ENCODE measurements at places on chromosomes 12 and 14.

GRCh38 chr12:113152835-113153814 is 3.6 kb downstream of the CFAP73 start:
- DNase-seq = peak; percentile 89

DNA sequence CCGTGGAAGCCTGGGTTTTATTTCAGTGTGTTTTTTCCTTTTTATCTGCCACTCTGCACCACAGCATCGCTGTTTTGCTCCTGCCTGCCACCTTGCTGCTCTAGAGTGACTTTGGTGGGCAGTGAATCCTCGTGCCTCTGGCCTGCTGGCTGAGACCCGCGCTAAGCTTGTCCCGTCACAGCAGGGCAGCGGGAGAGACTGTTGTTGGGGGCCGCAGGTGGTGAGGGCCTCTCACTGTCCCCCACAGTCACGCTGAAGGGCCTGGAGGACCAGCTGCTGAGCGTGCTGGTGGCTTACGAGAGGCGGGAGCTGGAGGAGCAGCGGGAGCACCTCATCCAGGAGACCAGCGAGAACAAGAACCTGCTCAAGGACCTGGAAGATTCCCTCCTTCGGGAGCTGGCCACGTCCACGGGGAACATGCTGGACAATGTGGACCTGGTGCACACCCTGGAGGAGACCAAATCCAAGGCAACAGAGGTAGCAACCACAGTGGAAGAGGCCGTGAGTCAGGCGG is 55.2 kb downstream of the CCDC92 start:
- DNase-seq = no peak

- DNase-seq = no peak
These were observed 1.1 kb downstream of the PTPN6 start for GRCh38 chr12:6952121-6952862.

DNA sequence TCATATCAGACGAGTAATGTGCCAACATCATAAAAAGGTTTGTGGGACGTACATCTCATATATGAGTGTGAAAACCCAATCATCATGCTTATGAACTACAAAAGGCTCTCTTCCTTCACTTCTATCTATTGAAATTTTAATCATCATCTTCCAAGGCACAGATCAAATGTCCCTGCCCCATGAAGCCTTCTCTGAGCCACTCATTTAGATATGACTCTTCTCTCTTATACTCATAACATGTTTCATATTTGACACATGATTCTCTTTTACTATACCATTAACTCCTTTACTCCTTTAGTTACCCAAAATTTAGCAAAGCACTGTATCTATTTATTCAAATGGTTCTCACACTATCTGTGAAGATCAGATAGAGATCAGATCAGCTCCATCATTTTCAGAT is 22.2 kb downstream of the RALGAPA1 start:
- no peak for DNase-seq

DNA sequence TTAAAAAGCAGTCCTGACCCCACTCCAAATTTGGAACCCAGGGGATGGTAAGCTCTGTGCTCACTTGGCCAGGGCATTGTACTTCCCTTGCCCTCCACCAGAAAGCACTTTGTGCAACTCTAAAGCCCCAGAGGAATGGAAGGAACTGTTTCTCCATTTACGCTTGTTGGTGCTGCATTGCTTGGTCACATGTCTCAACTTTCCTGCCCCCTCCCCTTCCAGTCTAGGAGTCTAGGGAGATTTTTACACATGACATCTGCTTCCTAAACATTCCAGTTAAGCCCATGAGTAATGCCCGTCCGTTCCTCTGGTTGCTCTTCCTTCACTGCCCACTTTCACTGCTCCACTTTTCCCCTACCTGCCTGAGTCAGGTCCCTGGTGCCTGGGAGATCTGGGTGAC is 92.6 kb upstream of the MAP1LC3B2 start:
- DNase-seq = peak; percentile 50

GRCh38 chr14:103562429-103563225 is at the start of the genes BAG5 and COA8:
Gene BAG5 (minus strand): TSS chr14:103562657. CDS start chr14:103561164, 1,493 bp downstream.
Gene COA8 (plus strand): TSS chr14:103562960. CDS start chr14:103563002, 42 bp downstream.
- peak; percentile 92 for DNase-seq

DNA sequence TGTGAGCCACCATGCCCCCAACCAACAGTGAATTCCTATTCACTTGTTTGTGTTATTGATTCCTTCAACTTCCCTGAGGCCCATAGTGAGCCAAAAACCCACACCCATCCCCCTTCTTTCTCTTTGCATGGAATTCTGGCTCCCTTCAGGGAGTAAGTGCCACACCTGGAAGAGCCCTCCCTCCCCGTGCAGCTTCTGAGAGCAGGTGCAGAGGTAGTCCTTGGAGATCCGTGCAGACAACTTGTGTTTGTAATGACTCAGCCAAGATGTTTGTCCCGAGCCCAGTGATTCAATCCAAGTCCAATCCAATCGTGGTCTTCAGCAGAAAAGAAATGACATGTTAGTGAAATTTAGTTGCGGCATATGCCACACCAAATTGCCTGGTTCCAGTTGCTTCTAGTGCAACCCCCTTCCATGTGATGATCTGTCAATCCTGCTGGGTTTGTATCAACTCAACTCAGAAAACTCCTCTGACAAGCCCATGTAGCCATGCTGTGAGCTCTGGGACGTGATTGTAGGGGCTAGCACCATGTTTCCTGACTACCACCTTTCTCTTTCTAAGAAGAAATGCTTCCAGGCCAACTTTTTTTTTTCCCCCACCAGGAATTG is 27.5 kb downstream of the GPRC5A start:
- DNase-seq = no peak

DNA sequence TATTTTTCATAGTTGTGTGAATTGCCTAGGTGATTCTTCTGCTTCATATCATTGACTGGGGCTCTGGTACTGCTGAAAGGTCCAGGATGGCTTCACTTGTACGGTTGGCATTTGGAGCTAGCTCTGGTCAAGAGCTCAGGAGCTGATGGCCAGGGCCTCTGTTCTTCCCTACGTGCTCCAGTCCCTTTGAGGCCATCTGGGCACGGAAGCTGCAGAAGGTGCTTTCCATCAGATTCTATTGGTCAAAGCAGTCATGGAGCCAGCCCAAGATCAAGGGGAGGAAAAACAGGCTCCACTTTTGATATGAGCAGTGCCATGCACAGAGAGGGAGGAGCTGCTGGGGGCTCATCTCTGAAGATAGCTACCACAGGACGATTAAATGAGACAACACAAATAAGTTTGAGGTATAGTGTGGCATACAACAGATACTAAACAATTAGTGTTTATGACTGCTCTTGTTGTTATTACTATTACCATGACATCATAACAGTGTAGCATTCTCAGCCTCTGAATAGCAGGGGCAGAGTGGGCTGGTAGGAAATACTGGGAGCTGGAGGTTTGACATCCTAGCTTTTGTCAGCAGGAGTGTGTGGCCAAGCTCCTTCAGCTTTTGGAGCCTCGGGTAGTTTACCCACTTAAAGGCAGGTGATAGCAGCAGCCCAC is 10.4 kb downstream of the KRT83 start:
- no peak for DNase-seq

- DNase-seq = no peak
These were observed 96.9 kb downstream of the HELB start for GRCh38 chr12:66398931-66399910.

DNA sequence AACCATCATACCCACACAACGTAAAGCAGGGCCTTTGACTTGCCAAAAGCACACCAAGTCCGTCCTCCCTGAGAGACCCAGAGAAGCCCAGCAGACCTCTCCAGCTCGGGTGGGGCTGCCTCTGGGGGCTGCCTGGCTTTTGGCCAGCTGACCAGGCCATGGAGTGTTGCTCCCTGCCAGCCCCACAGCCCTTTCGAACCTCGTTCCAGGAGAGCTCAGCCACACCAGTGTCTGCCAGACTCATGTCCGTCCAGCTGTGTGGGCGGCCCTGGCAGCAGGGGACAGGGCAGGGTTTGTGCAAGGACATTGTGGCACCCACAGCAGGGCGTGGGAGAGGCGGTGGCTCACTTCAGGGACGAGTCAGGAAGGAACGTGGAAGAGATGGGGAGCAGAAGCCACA is 22.6 kb upstream of the IRF2BPL start:
- no peak for DNase-seq

Measured in HTR-8/SVneo (cell line).